ENCODE measurements at places on chromosomes 1 and 21.

DNA sequence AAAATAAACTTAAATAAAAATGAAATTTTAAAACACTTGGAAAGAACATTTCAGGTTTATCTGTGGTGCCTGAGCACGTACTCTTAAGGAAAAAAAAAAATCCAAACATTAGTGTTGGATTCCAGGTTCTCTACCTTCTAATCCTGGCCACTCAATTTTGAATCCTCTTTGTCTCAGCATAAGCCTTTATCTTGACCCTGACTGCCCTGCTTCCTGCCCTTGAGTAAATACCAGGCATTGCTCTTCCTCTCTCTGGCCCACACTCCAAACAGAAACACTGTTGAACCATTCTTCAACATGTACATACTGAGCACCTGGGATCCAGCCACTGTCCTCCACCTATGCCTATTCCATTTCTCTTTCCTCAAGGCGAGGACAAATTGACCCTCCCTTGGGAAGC lies 11.4 kb upstream of the VANGL1 start:
- no peak for DNase-seq

DNA sequence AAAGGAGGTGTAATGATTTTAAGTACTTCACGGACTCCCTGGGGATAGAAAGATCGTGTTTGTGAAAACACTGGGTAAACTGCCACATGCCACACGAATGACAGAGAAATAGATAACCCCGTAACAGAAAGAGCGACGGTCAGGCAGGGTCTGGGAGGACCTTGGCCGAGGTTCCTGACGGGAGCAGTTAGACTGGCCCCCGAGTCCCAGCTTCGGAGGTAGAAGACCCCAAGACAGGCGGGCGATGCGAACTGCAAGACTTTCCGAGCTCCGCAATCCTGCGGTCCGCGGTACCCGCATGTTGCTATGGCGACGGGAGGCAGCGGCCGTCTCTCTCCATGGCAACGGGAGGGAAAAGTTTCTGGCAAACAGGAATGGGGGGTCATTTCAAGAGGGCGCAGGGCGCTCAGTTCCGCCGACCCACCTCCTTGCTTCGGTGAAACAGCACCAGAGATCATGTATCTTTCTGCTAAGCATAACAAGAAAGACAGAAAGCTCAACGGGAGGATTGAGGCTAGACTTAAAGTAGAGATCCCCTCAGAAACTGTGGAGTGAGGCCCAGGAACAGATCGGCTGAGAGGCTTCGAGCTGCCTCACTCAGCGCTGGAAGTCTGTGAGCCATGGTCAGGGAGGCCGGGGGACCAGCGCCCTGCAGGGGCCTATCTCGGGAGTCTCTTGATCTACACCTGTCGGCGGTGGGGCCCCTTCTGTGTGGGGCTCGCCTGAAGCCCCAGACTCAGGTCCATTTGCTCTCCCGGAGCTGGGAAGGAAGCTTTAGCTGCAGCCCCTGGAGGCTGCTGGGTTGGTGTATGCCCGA lies 685 bp upstream of the SYT6 start:
- DNase-seq = peak; percentile 39

DNA sequence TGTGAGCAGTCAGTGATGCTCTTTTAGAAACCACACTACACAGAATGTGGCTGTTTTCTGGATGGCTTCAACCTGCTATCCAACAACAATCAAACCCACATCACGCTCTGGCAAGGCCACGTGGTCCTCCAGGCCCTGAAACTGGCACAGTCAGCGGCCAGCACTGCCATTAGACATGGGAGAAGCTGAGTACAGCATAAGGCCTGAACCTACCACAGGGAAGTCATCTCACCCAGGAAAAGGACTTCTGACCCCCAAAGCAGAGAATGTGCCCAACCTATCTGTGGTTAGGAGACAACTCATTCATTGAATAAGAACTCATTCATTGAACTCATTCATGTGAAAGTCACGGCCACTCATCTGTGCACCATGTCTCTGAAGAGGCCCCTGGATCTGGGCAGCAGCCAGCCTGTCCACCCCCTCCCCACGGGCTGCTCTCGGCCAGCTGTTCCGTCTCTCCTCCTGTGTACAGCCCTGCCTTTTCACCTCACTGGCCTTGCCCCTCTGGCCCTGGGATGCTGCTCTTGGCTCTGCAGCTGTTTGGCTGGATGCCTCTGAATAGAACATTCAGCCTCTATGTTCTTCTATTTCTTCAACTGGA lies 41.1 kb downstream of the C1orf198 start:
- DNase-seq = no peak

DNA sequence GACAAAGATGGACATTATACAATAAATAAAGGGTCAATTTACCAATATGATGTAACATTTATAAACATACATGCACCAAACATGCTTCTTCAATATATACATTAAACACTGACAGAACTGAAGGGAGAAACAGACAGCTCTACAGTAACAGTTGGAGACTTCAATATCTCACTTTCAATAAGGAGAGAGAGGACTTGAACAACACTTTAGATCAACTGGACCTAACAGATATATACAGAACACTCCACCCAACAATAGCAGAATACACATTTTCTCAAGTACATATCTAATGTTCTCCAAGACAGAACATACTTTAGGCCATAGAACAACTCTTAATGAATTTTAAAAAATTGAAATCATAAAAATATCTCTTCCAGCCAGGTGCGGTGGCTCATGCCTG lies 50.6 kb upstream of the TTC39A start:
- DNase-seq = no peak

- no peak for DNase-seq
Observed at GRCh38 chr1:173448945-173449344, 28.2 kb upstream of the PRDX6 start.

DNA sequence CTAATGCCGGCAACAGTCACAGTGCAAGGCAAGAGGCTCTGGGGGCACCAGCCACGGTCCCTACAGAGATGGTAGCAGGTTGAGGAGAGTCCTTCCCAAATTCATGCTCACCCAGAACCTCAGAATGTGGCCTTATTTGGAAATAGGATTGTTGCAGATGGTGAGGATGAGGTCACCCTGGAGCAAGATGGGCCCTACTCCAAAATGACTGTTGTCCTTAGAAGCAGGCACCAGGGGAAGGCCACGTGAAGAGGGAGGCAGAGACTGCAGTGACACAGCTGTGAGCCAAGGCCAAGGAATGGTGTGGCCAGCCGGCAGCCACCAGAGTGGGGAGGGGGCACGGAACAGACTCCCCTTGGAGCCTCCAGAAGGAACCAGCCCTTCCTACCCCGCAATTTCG lies 70.8 kb upstream of the CLDN14 start:
- DNase-seq = peak; percentile 56

GRCh38 chr1:212945463-212946160 lies 4.7 kb upstream of the VASH2 start:
- no peak for DNase-seq

DNA sequence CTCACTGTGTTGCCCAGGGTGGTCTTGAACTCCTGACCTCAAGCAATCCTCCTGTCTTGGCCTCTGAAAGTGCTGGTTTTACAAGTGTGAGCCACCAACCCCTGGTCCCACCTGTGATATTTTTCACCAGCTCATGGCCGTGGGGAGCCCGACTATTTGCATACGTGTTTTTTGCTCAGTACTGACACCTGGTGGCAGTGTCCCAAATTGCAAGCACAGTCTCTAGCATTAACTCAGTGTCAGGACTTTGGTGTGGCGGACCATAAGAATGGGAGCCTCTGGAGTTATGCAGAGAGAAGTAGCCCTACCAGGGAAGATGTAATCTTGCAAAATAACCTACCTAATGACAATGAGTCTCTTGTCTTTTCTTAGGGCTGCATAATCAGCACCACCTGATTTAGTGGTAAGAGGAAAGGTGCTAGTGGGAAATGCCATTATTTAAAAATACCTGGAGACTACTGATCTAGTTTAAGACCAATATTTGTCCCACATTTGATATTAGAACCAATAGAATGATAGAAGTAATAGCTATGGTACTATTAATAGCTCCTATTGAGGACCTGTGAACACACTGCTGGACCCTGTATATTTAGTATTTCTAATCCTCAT lies 305.4 kb downstream of the DISC1 start:
- no peak for DNase-seq

DNA sequence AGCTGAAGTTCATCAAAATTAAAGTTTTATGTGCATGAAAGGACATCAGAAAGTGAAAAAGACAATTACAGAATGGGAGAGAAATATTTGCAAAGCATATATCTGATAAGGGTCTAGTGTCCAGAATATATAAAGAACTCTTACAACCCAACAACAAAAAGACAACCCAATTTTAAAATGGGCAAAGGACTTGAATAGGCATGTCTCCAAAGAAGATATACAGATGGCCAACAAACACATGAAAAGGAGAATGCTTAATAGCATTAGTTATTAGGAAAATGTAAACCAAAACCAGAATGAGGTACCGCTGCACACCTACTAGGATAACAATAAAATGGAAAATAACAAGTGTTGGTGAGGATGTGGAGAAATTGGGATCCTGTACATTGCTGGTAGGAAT lies 1.7 kb upstream of the PSEN2 start:
- DNase-seq = no peak

DNA sequence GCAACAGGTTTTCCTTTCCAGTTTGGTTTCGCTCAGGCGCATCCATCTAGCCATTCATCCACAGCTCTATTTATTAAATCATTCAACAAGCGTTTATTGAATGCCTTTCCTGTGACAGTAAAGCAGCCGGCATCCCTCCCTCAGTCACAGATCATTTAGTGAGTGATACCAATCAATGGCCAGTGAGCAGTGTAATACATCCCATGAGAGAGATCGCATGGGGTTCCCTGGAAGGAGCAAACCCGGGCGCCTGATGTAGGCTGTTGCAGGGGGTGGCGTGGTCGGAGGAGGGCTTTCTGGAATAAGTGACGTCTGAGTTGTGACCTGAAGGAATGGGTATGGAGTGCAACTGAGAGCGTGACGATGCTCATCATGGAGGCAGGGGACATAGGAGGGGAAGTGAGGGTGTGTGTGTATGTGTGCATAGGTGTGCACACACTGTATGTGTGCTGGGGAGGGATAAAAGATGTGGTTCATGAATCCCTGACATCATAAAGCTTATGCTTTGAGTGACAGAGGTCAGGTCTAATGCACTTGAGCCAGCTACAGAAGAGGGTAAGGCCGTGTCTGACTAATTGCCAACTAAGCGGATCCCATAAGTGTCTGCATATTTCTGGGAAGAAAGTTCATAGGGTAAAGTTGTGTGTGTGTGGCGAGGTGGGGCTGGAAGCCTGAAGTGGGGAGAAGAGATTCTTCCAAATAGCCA lies 6.6 kb downstream of the FCMR start:
- DNase-seq = no peak

DNA sequence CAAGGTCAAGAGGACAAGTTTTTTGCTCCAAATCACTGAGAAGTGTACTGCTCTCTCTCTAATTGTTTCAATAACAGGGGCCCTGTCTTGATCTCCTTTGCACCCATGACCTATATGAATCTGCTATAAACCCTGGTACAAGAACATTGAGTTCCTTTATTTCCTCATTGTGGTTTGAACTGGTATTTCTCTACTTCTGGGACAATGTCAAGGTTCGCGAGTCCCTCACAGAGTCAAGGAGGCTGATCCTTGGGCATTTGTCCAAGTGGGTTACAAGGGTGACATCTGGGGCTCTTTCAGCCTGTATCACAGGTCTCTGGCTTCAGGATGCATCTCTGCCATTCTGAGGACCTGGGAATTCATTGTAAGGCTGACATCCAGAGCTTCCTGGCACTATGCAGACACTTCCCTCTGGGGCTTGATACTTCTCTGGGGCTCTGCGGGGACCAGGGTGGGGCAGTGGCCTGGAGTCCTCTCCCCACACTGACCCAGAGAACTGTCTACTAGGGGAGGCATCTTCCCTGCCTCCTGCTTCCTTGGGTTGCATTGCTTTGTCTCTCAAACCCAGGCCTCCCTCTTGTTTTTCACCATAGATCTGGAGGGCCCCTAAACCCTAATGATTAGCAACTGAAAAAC lies 22.5 kb upstream of the ZNF648 start:
- DNase-seq = no peak

- DNase-seq = no peak
Observed at GRCh38 chr1:7539769-7540175, 231.3 kb upstream of the VAMP3 start.

- peak; percentile 40 for DNase-seq
Observed at GRCh38 chr1:191851799-191852595, 306.3 kb upstream of the RGS18 start.

GRCh38 chr21:15856813-15857212 lies 127.0 kb downstream of the USP25 start:
- DNase-seq = no peak

DNA sequence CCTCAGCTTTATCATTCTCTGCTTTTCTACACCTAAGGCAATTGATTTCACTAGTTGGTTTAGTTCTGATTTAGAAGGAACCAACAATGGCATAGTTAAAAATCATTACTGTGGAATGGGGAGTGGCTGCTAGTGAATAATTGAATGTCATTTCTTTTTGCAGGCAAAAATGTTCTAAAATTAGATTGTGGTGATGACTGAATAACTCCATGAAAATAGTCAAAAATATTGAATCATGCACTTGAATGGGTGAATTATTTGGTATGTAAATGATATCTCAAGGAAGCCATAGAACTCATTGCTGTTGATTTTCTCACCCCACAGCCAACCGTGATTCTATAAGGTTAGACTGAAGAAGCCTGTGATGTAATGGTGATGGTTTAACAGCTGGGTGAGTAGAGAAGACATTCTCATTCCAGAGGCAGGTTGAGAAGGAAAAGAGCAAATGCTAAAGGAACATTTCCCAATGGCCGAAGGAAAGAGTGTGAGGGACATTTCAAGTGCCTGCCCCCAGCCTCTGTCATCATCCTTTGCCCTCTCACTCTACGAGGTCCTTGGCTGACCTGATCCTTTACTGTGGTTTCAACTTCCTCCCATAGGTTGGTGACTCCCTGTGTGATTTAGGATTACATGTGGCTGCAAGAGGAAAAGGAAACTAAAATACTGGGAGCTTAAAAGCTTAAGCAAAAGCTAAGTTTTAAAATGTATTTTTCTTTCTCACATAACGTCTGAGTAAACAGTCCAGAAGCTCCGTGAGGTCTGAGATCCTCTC lies 12.5 kb downstream of the OVAAL start:
- peak; percentile 80 for DNase-seq

- DNase-seq = no peak
Observed at GRCh38 chr1:232381394-232382100, 248.4 kb downstream of the SIPA1L2 start.

DNA sequence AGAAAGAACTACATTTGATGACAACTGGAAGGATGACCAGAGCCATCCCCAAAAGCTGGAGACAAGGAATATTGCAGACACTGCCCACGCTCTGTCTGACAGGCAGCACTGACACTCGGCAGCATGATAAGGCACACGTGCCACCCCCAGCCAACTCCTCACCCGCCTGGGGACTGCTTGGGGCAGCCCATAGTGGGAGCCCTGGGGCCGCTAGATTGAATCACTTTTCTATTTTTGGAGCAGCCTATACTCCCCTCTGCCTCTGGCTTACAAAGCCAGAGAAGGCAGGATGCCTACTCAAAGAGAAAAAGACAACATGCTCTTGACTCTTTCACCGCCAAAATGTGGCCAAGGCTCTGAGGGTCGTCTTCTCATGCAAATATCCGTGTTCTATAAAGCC lies 1.3 kb downstream of the SMG5 start:
- DNase-seq = peak; percentile 77
